ENCODE measurements at places on chromosomes 2 and 18. TPM values are rescaled to one million over a fixed set of nuclear protein-coding genes. Genes with fewer than 3 reads are reported as not detected.

GRCh38 chr2:2472881-2473280 is 141.8 kb upstream of the MYT1L start:
- no peak for DNase-seq

DNA sequence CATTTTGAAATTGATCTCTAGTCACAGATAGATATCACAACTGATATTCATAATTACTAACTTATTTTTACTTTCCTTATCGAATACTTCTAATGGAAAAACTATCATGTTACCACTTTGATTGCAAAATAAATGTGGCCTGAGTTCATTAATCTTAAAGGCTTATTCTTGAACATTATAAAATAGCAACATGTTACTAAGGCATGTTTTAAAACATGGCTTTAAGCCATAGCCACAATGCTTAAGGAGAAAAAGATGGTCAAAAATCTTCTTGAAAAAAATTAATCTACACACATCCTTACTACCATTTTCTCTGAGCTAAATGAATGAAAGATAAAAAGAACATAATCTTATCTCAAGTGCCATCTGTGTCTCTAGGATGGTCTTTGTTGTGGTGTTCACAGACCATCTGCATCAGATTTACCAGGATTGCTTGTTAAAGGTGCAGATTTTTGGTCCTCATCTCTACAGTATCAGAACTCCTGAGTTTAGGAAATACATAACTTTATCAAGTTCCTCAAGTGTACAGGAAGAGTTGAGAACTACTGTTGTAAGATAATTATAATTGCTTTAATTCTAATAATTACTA is 15.3 kb downstream of the MTX2 start:
- no peak for DNase-seq

The SPP2 gene
- not detected for polyA plus RNA-seq

The AFG3L2 gene
- 62.7 TPM for polyA plus RNA-seq

GRCh38 chr2:180494286-180494685 is 486.1 kb upstream of the UBE2E3 start:
- DNase-seq = no peak

DNA sequence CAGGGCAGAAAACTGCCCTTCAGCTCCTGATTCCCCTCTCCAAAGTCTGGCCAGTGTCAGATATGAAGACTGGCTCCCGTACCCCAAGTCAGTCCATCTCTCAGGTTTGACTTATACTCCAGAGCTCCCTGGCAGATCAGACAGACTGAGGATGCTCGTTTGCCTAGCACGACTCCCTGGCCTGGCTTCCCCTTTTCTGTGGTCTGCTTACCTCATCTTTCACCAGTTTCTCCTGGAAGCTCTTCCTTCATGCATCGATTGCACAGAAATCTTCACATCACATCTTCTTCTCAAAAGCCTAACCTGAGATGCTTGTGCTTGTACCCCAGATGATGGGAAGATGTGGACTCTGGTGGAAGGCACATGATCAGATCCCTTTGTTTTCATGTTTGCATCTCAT is 387.9 kb upstream of the POU3F3 start:
- DNase-seq = no peak

DNA sequence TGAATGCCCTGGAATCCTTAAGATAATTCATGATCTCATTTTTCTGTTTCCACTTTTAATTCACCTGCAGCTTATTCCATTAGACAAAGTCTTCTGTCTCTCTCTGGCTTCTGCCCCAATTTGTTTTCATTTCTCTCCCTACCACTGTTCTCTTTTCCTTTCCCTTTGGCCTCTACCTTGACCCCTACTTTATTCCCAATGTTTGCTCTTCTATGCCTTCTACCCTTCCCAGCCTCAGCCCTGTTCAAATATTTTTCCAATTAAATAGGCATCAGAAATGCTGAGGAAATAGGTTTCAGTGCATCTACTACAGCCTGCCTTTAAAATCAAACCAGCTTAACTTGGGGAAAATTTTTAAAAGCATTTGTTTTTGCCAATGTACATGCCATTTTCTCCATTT is 443.7 kb upstream of the CWC22 start:
- DNase-seq = no peak

DNA sequence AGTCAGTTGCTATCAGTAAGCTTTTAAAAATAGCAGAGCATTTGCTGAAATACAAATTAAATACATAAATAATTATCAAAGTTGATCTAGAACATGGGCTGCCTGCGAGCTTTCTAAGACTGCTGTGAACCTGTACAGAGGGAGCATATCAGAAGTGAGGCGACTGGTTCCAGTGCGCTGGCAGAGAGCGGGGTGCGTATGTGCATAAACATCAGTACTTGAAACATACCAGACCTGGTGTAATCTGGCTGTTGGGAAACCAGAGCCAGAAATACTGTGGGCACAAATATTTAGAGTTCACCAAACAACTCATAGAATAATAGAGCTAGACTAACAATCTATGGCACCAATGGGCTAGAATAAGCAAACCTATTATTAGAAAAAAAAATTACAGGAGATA is 27.3 kb downstream of the PDIA6 start:
- DNase-seq = no peak

DNA sequence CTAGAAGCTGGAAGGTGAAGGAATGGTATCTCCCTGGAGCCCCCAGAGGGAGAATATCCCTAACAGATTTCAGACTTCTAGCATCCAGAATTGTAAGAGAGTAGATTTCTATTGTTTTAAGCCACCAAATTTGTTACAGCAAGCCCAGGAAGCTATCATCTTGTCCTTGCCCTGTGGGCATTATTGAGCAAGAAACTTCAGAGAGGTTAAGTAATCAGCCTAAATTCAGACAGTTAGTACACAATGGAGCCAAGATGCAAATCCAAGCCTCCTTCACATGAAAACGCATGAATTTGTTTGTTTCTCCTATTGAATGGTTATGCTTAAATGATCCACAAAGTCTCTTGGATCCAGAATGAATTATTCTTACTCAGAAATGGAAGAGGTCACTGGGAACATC is 55.2 kb upstream of the TRIB2 start:
- no peak for DNase-seq

- DNase-seq = no peak
These were observed 68.6 kb downstream of the SMIM21 start for GRCh38 chr18:75358928-75359327.

- no peak for DNase-seq
These were observed 84.7 kb upstream of the TMEM200C start for GRCh38 chr18:5979971-5980457.

The PAX3 gene
- not detected for polyA plus RNA-seq

- no peak for DNase-seq
These were observed 103.8 kb downstream of the GREB1L start for GRCh38 chr18:21345840-21346239.

The ZC3H6 gene
- 1.4 TPM for polyA plus RNA-seq

- DNase-seq = no peak
These were observed 54.2 kb upstream of the CDCA7 start for GRCh38 chr2:173300458-173300857.

The RIOK3 gene
- 30.1 TPM for polyA plus RNA-seq

- no peak for DNase-seq
These were observed 7.7 kb downstream of the SLC30A3 start for GRCh38 chr2:27255187-27255586.

The LIPG gene
- polyA plus RNA-seq = 4.8 TPM

DNA sequence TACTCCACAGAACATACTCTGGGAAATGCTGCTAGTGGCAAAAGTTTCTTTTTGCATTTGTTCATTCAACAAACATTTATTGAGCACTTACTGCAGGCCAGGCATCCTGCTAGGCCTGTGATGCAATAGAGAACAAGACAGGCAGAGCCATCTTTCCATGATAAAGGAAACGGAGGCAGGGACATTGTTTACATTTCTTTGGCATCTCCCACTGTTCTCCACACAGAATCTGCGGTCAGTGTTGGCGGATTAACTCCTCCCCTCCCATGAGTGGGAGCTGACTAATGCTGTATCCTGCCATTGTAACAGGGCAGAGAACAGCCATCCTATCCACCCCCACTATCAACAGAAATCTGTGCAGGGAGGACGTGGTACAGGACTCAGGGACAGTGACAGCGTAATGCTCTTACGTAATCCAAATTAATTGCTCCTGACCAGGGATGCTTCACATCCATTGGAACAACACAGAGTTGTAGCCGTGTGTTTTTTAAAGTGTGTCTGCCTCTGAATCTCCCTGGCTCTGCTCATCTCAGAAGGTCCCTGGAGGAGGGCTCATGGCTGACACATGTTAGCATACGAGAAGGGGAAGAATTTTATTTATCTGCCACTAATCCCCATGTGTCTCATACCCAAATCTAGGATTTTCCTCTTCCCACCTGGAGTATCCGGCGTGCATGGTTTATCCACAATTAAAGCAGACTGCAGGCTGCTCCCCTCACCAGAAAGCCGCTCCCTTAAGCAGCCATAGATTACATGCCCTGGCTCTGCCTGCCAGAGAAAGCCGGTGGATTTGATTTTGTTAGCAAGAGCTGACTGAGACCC is 32.3 kb downstream of the STEAP3 start:
- no peak for DNase-seq

DNA sequence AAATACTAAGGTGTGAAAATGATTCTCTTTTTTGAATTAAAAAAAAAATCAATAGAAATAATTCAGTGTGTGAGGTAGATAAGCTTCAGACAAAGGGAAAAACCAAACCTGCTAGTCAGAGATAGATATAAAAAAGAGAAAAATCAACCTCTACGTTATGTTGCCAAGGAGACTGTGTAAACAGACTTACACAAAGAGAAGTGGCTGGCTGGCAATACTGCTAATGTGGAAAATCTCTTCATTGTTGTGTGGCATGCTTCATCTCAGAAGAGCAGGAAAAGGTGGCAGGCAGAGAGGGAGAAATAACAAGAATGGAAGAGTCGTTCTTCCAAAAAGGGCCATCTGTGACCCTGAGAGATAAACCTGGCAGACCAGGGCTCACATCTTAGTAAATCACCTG is 200.8 kb downstream of the SLC8A1 start:
- peak; percentile 64 for DNase-seq

The LYPD6B gene
- polyA plus RNA-seq = 17.6 TPM

- DNase-seq = peak; percentile 57
These were observed 41.5 kb upstream of the RPE start for GRCh38 chr2:209960676-209961630.

GRCh38 chr18:41390309-41390708 is 564.7 kb upstream of the PIK3C3 start:
- DNase-seq = peak; percentile 22

DNA sequence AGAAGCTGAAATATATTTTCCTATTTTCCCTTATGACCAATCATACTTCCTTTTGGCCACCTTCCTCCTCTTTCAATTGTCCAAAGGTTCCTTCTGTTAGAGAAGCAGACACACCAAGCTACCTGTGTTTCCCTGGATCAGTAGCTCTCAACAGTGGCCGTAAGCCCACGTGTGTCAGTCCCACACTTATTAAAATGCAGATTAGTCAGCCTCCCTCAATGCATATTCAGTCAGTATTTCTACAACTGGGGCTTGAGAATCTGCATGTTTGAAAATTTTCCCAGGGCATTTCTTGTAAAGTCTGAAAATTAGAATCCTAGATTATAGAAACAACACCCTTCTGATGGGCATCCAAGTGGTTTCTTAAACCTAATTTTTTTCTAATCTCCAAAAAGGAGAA is 54.0 kb upstream of the ITPRID2 start:
- DNase-seq = no peak

- DNase-seq = no peak
These were observed 165.4 kb downstream of the KCNE4 start for GRCh38 chr2:223217373-223217772.

DNA sequence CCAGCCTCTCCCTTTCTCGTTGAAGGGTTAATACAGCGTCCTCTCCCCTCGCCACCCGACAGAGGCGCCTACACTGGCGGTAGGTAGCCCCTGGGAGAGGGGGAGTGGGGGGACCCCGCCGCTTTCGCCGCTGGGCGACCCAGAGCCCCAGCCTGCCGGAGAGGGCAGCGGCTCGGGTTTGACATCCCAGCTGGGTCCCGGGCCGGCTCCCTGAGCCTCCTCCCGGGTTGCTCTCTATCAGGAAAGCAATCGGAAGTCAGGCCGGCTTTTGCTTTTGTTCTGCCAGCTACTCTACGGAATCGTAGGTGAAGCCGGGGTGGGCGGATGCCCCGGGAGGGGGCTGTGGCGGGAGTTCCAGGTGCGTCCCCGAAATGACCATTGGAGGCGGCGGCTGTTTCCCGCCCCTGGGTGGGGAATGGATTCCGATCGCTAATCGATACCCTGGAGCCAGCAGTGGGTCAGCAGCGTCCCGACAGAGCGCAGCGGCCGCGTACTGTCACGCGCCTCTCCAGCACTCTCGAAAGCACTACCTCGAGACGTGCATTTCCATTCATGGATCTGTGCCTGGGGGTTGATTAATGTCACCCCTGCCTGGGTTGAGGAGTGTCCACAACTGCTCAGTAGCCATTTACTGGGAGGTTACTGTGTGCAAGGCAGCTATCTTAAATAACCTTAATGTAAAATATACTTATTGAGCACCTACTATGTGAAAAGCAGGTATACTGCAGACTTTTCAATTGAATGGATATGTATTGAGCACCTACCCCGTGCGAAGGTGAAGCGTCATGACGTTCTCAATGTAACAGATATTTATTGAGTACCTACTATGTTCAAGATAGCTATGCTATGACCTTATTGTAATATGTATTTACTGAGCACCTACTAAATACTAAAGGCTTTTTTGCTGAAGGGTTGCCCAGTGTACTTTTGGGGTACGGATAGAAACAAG is 1.1 kb downstream of the MAPK4 start:
- peak; percentile 71 for DNase-seq

- no peak for DNase-seq
These were observed 63.2 kb downstream of the CCBE1 start for GRCh38 chr18:59633961-59634485.

The TWIST2 gene
- 0.56 TPM for polyA plus RNA-seq

The INHBB gene
- 0.49 TPM for polyA plus RNA-seq

- no peak for DNase-seq
These were observed 18.1 kb upstream of the LCLAT1 start for GRCh38 chr2:30428827-30429461.

- DNase-seq = no peak
These were observed 51.3 kb downstream of the RNF144A start for GRCh38 chr2:6968319-6969100.

The UGT1A10 gene
- 6.6 TPM for polyA plus RNA-seq

DNA sequence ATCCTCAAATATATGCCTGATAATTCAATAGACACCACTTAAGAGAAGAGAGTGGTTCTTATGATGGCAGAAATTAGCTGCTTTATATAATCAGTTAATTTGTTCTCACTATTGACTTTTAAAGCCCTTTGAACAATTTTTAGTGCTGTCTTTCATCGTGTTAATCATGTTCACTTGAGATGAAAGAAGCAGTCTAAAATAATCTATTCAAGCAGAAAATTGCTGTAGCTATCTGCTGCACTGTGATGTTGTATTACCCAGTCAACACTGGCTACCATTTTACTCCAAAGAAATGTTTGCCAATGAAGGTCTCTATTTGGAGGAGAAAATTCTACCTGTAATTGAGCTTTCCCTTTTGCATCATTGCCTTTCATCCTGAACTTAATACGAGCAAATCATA is 459.8 kb upstream of the FSIP2 start:
- DNase-seq = no peak

The CD207 gene
- polyA plus RNA-seq = not detected

- no peak for DNase-seq
These were observed 478.3 kb downstream of the ZEB2 start for GRCh38 chr2:144041612-144042011.

The C1QL2 gene
- not detected for polyA plus RNA-seq
